ENCODE measurements at places on chromosomes 2 and 18. TPM values are rescaled to one million over a fixed set of nuclear protein-coding genes. Genes with fewer than 3 reads are reported as not detected.

GRCh38 chr2:42342061-42342794, 18.8 kb downstream of the COX7A2L start:
- peak; percentile 89 for DNase-seq

- no peak for DNase-seq
These were observed 190.4 kb upstream of the CRIM1 start for GRCh38 chr2:36165132-36165531.

DNA sequence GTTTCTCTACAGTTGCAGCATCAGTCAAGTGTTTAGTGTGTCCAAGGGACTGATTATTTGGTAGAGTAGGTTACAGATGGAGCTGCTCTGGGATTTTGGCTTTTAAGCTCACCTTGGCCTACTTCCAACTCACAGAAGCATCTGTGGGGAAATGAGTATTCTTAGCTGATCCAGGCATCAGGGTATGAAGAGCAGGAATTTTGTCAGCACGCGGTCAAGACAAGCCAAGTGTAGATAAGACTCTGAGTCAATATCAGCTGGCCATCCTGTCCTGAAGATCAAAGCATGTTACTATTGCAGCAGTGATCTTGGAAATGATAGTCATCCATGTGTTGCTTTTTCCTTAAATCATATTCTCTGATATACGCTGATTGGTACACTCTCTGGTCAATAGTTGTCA, 24.4 kb downstream of the SERPINB4 start:
- peak; percentile 39 for DNase-seq

DNA sequence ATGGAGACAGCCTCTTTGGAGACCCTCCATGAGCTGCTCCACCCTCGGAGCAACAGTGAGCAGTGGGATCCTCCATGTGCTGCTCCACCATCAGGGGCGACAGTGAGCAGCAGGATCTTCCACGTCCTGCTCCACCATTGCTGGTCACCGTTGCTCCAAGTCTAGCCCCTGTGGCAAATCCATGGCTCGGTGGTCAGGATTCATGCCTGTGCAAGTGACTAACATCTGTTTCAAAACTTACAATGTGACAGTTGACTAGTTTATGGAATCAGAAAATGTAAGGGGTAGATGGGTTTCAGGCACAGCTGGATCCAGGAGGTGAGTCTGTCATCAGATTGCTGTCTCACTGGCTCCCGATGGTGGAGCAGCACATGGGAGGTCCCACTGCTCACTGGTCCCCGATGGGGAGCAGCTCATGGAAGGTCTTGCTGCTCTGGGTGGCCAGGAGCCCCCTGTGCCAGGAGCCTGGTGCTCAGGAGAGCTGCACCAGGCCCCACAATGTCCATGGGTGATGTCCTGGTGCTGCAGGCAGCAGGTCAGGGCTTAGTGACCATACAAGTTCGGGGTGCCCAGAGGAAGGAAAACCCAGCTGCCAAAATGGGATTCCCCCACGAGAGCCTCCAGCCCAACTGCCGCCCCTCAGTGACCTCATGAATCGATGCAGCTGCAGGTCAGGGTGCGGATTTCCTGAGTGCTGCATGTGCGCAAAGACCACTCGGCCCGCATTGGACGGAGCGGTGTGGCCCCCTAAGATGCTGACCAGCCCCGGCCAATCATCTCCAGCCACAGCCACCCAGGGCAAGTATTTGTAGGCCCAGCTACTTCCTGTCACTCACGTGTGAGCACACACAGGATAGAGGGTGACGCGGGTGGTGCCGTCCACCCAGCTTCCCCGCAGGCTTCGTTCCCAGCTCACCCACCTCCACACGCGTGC, 116.5 kb upstream of the OTOS start:
- peak; percentile 74 for DNase-seq

DNA sequence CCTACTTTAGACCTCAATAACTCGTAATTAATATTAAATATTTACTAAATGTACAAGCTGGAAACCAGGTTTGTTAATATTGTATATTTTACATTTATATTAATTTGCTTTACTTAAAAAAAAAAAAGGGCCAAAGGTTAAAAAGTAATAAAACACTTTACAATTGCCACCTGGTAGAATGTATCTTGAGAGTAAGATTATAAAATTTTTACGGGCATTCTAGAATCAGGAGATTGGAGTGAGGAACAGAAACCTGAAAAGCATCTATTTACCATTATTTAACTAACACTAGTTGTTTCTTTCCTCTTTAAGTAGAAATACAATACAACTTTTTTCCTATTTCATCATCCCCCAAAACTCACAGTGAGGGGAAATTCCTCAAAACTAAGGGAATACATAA, 15.6 kb upstream of the STRN start:
- DNase-seq, result no peak

- DNase-seq, result no peak
These were observed 136.7 kb downstream of the ANTXR1 start for GRCh38 chr2:69149631-69150215.

The FAHD2A gene
- total RNA-seq, result 16.6 TPM

GRCh38 chr18:69992776-69993175, 45.1 kb upstream of the CD226 start:
- no peak for DNase-seq

- DNase-seq, result no peak
These were observed 49.4 kb downstream of the TSPYL6 start for GRCh38 chr2:54206596-54206995.

DNA sequence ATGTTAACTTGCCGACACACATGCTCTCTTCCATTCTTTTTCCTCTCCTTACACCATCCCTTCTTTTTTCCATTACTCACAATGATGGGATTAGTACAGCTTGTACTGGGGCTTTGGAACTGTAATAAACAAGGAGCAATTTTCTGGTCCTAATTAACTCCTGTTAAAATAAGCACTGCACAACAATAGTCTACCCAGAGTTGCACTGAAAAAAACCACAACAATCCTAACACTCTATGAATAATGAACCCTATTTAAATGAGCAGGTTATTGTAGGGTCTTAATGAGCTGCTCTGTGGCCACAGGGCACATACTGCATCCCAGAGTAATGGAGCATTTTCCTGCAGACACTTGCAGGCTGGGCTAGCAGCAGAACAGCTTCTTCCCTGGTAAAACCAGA, 380.3 kb downstream of the NRXN1 start:
- DNase-seq, result no peak

The RASGRP3 gene
- total RNA-seq, result 10.6 TPM

The MYCN gene
- total RNA-seq, result 0.83 TPM

DNA sequence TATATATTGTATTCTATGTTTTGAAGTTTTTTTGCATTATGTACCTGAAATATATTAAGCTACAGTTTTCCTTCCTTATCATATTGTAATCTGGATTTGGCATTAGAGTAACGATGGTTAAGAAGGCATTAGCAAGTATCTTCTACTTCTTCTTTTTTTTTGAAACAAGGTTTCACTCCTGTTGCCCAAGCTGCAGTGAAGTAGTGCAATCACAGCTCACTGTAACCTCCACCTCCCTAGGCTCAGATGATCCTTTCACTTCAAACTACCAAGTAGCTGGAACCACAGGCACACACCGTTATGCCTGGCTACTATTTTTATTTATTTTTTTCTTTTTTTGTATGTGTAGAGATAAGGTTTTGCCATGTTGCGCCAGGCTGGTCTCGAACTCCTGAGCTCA, 201.1 kb downstream of the ZNF804A start:
- no peak for DNase-seq

The CGREF1 gene
- 1.4 TPM for total RNA-seq

DNA sequence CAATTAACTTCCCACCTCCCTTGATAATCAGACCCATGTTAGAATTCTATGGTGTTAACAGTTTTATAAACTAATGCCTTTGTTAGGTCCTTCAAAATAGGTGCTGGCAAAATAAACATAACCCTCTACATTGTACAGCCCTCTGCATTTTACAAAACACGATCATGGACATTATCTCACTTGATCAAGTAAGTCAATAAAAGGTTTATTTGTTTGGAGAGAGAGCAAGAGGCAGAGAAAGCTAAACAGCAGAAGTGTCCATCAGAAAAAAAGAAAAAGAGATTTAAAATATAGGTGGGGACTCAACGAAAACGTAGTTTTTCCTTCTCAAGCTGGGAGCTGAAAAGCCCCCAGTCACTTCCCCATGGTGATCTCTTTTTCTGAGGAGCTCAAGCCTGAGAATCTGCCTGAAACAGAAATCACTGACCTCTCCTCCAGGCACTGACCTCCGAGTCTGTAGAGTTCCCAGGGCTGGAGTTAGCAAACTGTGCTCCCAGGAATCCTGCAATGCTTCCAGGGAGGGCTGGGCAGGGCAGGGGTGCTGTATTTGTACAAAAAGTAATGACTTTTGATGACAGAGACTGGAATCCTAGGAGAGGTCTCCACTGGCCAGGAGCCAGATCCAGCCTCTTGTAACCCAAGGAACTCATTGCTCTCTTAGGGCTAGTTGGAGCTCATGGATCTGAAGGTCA, 137.8 kb upstream of the KLHL29 start:
- no peak for DNase-seq

- no peak for DNase-seq
These were observed 1.9 kb downstream of the BIN1 start for GRCh38 chr2:127104881-127105655.

The MC5R gene
- total RNA-seq, result not detected

DNA sequence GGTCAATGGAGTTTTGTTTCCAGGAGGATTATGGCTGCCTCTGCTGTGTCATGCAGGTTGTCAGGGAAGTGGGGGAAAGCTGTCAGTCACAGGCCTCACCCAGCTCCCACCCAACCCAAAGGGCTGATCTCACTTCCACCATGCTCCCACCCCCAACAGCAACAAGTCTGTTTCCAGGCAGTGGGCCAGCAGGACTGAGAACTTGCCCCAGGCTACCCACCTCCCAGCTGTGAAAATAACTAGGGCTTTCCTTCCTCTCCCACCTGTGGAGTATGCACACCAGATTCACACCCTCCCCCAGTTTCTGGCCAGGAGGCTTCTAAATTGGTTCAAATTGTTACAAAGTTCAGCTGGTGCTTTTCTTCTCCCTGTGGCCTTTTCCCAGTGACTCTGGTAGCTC, 95.6 kb upstream of the ACVR1 start:
- DNase-seq, result no peak

DNA sequence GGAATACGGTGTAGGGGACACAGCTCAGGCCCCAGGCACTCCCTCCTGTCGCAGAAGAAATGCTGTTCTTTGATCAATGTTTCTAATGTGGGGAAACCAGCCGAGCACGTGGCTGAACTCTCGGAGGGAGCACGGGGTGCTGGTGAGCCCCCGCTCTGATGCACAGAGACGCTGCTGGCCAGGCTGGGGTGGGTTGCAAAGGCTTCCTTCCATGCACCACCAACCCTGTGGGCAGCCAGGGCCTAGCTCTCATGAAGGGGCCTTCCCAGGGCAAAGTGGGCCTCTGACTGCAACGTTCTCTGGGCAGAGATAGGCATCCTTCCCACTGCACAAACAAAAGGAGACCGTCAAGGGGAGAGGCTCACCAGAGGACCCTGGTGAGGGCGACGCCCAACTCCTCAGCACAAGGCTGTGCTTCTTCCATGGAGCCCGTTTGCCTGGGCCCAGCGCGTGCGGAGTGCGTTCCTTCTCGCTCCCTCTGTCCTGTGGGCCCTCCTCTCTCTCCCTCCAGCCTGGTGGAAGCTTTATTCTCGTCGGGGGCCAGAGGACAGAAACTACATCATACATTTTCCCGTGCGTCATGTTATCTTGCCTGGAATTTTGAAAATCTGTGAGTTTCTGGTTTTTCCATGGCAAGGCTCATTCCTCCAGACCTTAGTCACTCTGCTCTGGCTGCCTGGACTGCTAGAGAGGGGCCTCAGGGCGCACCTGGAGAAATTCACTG, 61.1 kb upstream of the SP3 start:
- DNase-seq, result no peak

The TTR gene
- total RNA-seq, result not detected

- DNase-seq, result no peak
These were observed 369.6 kb upstream of the ID2 start for GRCh38 chr2:8312221-8312620.

DNA sequence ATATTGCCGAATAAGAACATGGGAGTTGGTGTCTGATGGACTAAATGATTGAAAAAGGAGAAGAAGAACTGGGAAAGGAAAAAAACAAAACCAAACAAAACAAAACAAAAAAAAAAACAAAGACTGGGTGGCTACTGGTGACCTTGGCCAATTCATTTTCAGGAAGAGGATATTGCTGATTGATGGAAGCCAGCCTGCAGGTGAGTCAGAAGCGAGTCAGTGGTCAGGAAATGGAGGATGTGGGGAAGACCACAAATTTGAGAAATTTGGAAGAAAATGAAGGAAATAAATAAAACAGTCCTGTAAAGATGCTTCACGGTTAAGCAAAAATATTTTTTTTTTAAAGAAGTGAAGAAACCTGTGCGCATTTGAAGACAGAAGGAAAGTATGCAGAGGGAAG, 296.9 kb downstream of the ZNF521 start:
- DNase-seq, result no peak

DNA sequence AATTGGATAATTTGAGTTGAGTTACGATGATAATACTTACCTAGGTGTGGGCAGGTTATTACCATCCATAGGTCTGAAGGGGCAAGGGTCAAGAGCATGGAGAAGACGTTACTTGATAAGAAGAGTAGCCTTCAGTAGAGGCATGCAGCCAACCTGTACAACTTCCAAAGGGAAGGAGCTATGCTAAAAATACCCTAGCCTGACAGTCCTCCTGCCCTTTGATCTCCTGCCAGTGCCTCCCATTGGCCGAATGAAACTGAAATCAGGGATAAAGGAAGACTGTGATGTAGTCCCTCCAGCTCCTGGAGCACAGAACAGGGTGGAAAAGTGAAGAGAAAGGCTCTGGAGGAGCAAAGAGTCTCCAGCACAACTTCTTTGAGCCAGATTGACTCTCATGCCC, 487.4 kb downstream of the ADCYAP1 start:
- no peak for DNase-seq

DNA sequence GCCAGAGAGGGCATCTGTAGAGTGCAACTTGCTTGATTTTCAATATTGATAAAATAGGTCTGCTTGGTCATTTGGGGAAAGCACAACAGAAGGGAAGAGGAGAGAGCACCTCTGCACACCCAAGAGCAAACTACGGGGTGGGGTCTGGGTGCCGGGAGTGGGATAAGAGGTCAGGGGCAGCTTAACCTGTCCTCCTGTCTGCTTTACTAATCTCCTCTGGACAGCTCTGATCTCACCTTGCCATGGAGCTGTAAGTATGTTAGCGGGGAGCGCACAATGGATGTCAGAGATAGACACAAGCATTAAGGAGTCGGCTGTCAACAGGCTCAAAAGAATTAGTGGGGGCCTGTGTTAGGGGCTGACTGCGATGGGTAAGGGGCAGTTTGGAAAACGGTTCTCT, 328.7 kb downstream of the CYRIA start:
- no peak for DNase-seq
